ENCODE measurements at places on chromosomes 12 and 14.

DNA sequence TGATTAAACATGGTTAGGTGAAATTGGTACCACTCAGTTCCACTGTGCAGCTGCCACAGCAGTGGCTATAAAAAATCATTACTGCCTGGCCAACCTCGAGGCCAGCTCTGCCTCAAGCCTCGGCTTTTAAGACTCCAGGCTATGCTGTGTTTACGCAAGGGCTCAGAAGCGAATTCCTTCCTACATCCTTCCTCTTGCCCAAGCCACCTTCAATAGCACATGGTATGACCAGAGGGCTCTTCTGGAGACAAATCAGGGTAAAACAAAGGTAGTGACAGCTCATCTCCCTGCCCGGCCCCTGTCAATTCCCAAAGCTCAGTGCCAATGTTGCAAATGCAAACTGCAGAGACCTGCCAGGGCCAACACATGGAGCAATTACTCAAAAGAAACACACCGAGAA is 31.9 kb downstream of the NUAK1 start:
- DNase-seq: no peak

DNA sequence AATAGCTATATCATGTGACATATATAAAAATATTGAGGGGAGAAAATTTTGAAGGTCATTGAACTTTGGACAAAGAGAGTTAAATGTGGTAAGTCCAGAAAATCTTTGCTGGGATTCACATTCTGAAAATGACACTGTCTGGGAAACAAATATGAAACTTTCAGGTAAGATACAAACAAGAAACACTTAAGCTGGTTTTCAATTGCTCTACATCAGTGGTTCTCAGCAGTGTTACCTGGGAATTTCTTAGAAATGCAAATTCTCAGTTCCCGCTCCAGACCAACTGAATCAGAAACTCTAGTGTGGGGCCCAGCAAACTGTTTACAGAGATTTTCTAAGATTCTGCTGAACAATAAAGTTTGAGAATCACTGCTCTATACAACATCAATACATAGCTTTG is 3.6 kb upstream of the CDK17 start:
- DNase-seq: no peak

DNA sequence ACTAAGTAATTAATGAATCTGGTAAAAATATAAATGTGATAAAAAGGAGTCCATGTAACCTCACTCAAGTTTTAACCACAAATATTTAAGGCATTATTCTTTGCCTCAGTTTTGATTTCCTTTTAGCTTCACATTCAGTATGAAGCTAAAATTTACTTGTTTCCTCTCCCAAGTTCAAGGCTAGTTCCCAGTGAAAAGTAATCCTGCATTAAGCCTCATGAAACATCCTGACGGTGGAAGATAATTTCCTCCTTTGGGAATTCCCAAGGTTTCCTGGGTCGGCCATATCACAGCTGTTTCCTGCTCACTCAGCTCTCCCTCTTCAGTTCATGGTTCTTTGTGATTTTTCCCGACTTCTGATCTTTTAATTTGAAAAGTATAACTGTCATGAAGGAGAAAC is 1256.8 kb upstream of the FLRT2 start:
- no peak for DNase-seq

DNA sequence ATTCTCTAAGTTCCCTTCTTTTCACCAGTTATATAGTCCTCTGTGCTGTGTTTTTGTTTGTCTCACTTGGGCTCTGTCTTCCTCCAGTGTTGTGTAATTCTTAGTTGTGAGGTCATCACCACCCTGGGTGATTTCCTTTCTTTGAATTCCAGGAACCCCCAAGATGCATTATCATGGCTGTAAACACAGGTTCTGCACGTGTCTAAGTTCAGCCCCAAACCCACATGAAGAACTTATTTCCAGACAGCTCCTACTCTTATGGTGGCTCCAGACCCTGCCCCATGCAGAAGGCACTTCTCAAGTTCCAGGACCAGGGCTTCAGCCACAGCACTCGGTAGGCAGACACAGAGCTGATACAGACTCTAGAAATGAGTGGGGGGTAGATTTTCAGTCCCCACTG is 560.5 kb downstream of the BCL11B start:
- no peak for DNase-seq

- no peak for DNase-seq
Measured at GRCh38 chr14:75832621-75833297, 149.0 kb downstream of the TGFB3 start.

GRCh38 chr14:106044949-106045596 is 518.7 kb downstream of the TMEM121 start:
- DNase-seq: no peak

DNA sequence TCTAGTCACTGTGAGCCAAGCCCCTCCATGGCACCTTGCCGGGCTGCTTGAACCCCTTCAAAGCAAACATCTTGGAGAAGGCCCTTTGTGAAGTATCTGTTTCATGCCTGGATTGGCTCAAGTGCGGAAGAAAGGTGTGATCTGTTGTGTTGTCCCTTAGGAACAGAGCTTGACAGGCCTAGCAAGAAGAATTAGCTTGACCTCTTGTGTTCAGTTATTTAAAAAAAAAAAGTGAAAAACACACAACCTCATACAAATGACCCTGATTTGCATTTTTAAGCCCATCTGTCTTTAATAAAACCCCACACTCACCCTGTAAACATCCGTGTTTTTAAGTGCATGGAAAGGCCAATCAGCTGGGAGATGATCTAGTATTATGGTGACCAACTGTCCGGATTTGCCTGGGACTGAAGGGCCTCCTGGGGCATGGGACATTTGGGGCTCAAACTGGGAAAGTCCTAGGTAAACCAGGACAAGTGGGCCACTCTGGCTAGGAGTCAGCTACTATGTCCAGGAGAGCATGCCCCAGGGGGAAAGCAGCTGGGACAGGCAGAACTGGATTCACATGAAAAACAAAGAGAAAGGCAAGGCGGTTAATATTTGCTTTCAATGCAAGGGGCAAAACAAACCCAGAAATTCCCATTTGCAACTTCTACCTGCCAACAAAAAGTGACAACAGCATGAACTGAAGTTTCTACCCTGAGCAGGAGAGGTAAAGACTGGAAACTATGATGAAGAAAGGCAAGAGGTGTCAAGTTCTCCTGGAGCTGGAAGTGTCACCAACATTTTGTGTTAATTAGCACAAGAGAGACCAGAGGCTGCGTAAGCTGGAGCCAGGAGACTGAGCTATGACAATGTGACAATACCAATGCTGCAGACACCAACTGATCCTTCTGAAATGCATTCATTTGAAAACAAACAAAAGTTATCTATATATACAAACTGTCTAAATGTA is 78.6 kb downstream of the CLMN start:
- no peak for DNase-seq

Data from vagina (tissue), 2 donors.